CD4-positive, alpha-beta T cell treated with Interleukin-17A for 1 hour (primary cell): ENCODE measurements at places on chromosomes 5 and 9.

DNA sequence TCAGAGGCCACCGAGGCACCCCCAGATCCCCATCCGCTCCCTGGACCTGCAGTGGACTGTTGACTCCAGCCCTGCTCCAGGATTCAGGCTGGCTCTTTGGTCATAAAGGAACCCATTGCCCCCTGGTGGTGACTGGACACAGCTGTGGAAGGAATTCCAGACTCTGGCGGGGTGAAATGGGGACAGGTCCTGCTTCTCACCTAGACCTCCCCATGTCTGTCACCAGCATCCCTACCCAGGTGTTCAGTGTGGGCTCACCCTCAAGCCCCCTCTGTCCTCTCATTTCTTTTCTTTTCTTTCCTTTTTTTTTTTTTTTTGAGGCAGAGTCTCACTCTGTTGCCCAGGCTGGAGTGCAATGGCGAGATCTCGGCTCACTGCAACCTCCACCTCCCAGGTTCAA, 25.5 kb upstream of the STXBP1 start:
- peak; percentile 73 for DNase-seq

DNA sequence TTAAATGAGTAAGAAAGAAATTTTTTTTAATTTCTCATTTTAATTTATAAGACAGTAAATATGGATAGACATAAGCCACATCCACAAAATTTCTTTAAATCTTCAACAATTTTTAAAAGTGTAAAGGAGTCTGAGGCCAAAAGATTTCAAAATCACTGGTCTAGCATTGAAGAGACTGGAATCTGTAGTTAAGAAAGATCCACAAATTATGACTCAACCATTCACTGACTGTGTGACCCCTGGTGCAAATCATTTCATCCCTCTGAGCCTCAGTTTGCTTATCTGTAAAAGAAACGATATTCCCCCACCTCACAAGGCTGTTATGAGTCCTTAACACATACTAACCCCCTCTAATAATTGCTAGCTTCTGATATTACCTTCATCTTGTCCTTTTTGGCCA, 98.5 kb downstream of the EBF1 start:
- no peak for DNase-seq

DNA sequence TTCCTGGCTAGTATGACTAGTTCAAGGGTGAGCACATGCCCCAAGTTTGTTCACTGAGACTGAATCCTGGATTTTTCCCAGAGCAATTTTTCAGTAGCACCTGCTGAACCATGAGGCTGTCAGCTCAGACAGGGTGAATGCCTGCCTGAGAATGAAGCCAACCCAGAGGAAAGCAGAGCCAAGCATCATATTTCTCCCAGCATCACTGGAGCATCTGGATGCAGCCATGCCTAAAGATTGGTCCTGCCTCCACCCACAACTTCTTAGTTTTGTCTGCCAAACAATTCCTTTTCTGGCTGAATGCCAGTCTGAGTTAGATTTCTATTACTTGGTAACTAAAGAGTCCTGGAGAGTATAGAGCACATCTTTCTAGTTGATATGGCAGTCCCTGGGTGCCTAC, 343.6 kb downstream of the CSNK1G3 start:
- DNase-seq, result no peak

DNA sequence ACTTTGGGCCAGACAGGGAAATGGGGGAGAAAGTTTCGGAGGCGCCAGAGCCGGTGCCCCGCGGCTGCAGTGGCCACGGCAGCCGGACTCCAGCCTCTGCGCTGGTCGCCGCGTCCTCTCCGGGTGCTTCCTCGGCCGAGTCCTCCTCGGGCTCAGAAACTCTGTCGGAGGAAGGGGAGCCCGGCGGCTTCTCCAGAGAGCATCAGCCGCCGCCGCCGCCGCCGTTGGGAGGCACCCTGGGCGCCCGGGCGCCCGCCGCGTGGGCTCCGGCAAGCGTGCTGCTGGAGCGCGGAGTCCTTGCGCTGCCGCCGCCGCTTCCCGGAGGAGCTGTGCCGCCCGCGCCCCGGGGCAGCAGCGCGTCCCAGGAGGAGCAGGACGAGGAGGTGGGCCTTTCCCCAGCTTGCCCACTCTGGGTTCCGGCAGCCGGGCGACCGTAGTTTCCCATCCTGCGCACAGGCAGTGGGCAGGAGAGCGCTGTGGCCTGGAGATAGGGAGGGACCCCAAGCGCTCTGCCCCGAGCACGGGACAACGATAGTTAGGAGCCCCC, 516 bp downstream of the MAST4 start:
- no peak for DNase-seq

DNA sequence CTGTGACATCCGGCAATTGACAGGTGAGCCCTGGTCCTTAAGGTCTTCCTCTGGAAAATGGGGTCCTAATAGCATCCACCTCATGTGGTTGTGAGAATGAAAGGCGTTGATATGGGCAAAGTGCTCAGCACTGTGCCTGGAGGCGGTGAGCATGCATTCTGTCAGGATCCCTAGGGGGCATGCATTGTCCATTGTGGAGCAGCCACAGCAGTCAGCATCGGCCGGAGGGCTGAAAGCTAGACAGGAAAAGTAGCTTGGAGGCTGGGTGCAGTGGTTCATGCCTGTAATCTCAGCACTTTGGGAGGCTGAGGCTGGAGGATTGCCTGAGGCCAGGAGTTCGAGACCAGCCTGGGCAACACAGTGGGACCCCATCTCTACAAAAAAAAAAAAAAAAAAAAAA, 122.2 kb downstream of the LHX2 start:
- peak; percentile 34 for DNase-seq
